ENCODE measurements at places on chromosomes 6 and 20. TPM values are rescaled to one million over a fixed set of nuclear protein-coding genes. Genes with fewer than 3 reads are reported as not detected.

Gene DNAAF9
- total RNA-seq = 6.4 TPM

Gene PRDM13
- total RNA-seq = 0.88 TPM

Gene PLAGL2
- total RNA-seq = 14.7 TPM

Gene CYP24A1
- 140 TPM for total RNA-seq

Gene SYCP2L
- 2.2 TPM for total RNA-seq

Gene SLC35D3
- 0.14 TPM for total RNA-seq

Gene RIN2
- 22.7 TPM for total RNA-seq

Gene SAMD3
- total RNA-seq = not detected

Gene SIRPB2
- total RNA-seq = not detected

Gene TP53TG5
- not detected for total RNA-seq

Gene FAM83C
- total RNA-seq = 0.06 TPM

Gene HTR1B
- 0.19 TPM for total RNA-seq

Gene CDS2
- total RNA-seq = 63.5 TPM

Gene SLC35B3
- total RNA-seq = 7.6 TPM

Gene NR2E1
- not detected for total RNA-seq

Gene EPB41L1
- 77.5 TPM for total RNA-seq

Gene HLA-DQA2
- total RNA-seq = not detected

Gene PHACTR1
- total RNA-seq = not detected

Gene CGAS
- total RNA-seq = 4.0 TPM

Gene BTNL2
- total RNA-seq = not detected

Gene OPN5
- total RNA-seq = not detected

Gene C20orf202
- total RNA-seq = 0.22 TPM

Gene HCK
- total RNA-seq = 0.20 TPM

Gene FHL5
- not detected for total RNA-seq

Gene TFAP2C
- total RNA-seq = 13.4 TPM

Gene IL17F
- total RNA-seq = not detected

Gene BMP2
- 0.29 TPM for total RNA-seq

Gene SIRT5
- total RNA-seq = 3.7 TPM

Gene FRK
- 1.3 TPM for total RNA-seq

Gene MAPK13
- total RNA-seq = 1.00 TPM

Gene RBPJL
- not detected for total RNA-seq

Gene DEFB112
- total RNA-seq = not detected
